ENCODE measurements at places on chromosomes 6 and 20.

DNA sequence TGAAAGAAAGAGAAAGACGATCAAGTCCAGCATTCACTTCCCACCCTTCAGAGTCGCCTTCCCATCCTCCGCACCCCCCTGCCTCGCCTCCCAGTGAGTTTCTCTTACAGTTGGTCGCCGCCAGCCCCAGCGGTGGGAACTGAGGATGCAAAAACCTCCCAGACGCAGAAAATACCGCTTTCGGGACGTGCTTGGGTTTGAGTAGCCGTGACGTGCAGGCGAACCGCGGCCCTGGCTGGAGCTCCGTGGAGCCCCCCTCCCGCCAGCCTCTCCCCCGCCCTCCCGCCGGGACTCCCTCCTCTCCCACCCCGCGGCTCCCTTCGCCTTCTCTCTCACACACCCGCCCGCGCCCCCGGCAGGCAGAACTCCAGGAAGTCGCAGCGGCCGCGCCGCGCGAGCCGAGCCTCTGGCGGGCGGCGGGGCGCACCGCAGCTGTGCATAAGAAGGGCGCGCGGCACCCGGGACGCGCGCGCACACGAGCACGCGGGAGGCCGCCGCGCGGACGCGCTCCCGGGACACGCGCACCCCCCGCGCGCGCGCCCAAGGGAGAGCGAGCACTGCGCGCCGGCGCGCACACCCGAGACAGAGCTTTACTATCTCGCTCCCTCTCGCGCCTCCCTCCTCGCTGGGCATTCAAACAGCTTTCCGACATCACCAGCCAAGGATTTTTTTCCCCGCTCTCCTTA is at the start of gene ADGRB3:
TSS of gene ADGRB3 (plus strand) at position 557 of the 686 bp plus-strand sequence. CDS start 3,394 bp downstream, outside the sequence.
- H3K27me3 ChIP-seq: peaks cover 7% of the 10 kb centered on the region
- no peaks in the 10 kb centered on the region for H3K36me3 ChIP-seq
- H3K4me3 ChIP-seq: peak within 1 kb of the TSS; percentile 32
- H3K27ac ChIP-seq: no peak within 1 kb of the TSS
- H3K4me1 ChIP-seq: peaks cover 5% of the 10 kb centered on the region
- DNase-seq: peak; percentile 8

GRCh38 chr6:78830805-78831204 is 36.5 kb upstream of the IRAK1BP1 start:
- no peaks in the 10 kb centered on the region for H3K36me3 ChIP-seq
- H3K27ac ChIP-seq: no peak overlapping the region
- H3K4me1 ChIP-seq: no peaks in the 10 kb centered on the region
- no peak overlapping the region for H3K4me3 ChIP-seq

GRCh38 chr6:1240766-1241318 is 71.1 kb upstream of the FOXQ1 start:
- no peaks in the 10 kb centered on the region for H3K27me3 ChIP-seq
- H3K4me1 ChIP-seq: no peaks in the 10 kb centered on the region
- no peak for DNase-seq
- H3K4me3 ChIP-seq: no peak overlapping the region
- no peaks in the 10 kb centered on the region for H3K36me3 ChIP-seq

- no peak overlapping the region for H3K4me3 ChIP-seq
- H3K36me3 ChIP-seq: no peaks in the 10 kb centered on the region
- no peak for DNase-seq
- H3K27ac ChIP-seq: no peak overlapping the region
Measured at GRCh38 chr20:56001106-56001785, 4.1 kb downstream of the CBLN4 start.

DNA sequence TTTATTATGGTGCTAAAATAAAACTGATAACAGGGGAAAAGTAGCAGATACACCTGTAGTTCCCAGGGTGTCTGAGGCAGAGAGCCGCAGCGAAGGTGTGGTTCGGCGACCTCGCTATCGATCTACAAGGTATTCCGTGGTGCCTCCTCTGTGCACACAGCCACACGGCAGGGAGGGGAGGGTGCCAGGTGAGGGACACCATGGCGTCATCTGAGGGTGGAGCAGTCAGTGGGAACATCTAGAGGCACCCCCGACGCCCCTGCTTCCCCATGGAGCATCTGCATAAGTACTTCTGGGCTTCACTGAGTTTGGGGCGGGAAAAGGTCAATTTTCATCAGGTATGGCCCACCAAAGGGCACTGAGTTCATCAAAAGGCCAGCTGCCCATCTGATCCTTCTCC is 243.3 kb downstream of the TAF4 start:
- H3K4me1 ChIP-seq: no peaks in the 10 kb centered on the region
- H3K27ac ChIP-seq: no peak overlapping the region
- H3K27me3 ChIP-seq: peaks cover 13% of the 10 kb centered on the region
- no peak for DNase-seq

DNA sequence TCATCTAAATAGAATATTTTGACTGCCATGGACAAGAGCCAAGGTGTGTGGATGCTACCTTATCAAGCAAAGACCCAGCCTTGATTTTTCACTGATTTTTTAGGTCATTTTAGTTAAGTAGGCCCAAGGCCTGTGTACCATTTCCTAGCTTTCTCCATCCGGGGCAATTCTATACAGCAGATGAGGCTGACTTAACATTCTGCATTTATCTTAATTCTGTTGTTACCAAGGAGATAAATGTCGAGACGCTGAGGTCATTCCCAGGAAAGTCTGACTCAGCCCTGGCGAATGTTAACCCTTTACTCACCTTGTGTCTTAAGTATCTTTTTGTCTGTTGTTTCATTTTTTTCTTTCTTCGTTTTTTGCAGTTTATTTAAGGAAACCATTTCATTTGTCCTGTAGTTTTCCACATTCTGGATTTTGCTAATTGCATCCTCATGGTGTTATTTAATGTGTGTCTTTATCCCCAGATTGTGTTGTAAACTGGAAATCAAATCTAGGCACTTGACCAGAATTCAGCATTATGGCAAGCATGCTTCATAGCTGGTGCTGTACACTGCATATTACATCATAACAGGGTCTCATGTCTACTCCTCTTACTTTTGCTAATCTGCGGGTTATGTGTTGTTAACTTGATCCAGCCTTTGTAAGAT is 277.0 kb downstream of the CDKAL1 start:
- H3K36me3 ChIP-seq: no peaks in the 10 kb centered on the region
- H3K4me1 ChIP-seq: no peaks in the 10 kb centered on the region
- DNase-seq: no peak

- H3K36me3 ChIP-seq: no peaks in the 10 kb centered on the region
- H3K27ac ChIP-seq: no peak overlapping the region
- H3K27me3 ChIP-seq: no peaks in the 10 kb centered on the region
- no peak overlapping the region for H3K4me3 ChIP-seq
- no peaks in the 10 kb centered on the region for H3K4me1 ChIP-seq
Measured at GRCh38 chr6:32212076-32212760, 11.6 kb downstream of the NOTCH4 start.

GRCh38 chr6:71642120-71642519 is 244.2 kb upstream of the RIMS1 start:
- H3K4me3 ChIP-seq: no peak overlapping the region
- H3K36me3 ChIP-seq: no peaks in the 10 kb centered on the region
- H3K27ac ChIP-seq: no peak overlapping the region
- no peak for DNase-seq

DNA sequence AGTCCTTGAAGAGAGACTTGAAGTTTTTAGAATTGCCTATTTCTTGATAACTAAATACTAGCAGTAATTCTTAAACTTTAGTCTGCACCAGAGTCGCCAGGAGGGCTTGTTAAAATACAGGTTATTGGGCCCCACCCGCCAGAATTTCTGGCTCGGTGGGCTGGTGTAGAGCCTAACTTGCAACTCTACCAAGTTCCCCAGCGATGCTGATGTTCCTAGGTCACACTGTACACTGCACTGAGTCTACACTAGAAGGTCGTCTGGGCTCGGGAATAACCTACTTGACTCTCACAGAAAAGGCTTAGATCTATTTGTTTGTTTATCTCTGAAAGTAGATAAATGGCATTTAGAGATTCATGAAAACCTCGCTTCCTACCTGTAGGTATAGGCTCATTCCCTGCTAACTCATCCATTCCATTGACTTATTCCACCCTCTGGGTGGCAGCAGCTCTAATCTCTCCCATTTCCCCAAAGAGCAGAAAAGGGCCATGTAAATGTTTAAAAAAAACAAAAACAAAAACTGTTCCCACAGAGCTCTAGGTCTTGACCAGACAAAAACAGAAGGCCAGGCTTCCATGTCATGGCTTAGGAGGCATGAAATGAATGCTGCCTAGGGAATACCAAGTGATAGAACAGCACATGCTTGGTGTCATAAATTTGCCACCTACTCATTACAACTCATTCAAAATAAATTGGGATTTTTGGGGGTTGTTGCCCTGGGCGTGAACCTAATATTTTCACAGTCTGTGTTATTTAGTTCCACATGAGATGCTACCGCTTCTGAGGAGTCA is 292.1 kb downstream of the ADGB start:
- DNase-seq: no peak
- no peaks in the 10 kb centered on the region for H3K27me3 ChIP-seq
- no peaks in the 10 kb centered on the region for H3K36me3 ChIP-seq
- H3K27ac ChIP-seq: no peak overlapping the region

GRCh38 chr6:37129566-37129965 is 40.4 kb upstream of the PIM1 start:
- H3K4me3 ChIP-seq: no peak overlapping the region
- no peaks in the 10 kb centered on the region for H3K36me3 ChIP-seq
- no peaks in the 10 kb centered on the region for H3K27me3 ChIP-seq
- peaks cover 12% of the 10 kb centered on the region for H3K4me1 ChIP-seq

- no peaks in the 10 kb centered on the region for H3K27me3 ChIP-seq
- H3K4me1 ChIP-seq: no peaks in the 10 kb centered on the region
- H3K4me3 ChIP-seq: no peak overlapping the region
- H3K27ac ChIP-seq: no peak overlapping the region
- no peaks in the 10 kb centered on the region for H3K36me3 ChIP-seq
Measured at GRCh38 chr6:154580397-154581135, 70.1 kb upstream of the CNKSR3 start.

DNA sequence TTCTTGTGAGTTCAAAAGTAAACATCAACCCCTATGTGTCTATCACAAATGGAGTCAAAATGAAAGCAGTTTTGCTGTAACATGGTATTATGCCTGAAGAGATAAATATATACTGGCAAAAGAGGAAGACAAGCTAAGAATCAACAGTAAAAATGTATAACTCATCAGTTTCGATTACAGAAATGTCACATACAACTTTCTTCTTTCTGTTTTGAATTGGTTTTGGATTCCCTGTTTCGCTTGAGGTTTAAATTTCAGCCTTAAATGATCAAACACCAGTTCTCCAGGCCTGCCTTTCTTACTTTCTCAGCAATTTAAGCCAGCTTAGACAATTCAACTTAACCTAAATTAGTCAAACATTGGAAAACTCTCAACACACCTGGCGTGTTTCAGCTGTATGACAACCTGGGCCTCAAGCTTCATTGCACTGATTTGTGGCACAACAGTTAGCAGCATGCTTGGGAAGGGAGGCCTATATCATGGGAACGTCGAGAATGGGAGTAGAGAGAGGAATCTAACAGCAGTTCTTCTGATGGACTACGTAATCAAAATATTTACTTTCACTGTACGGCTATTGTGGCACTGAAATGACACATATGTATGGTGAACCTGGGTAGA is 51.9 kb upstream of the MARCKS start:
- H3K4me3 ChIP-seq: no peak overlapping the region
- no peaks in the 10 kb centered on the region for H3K27me3 ChIP-seq
- no peaks in the 10 kb centered on the region for H3K4me1 ChIP-seq
- DNase-seq: no peak
- no peak overlapping the region for H3K27ac ChIP-seq
- H3K36me3 ChIP-seq: no peaks in the 10 kb centered on the region

GRCh38 chr6:38171997-38172738 is 352.6 kb downstream of the ZFAND3 start:
- H3K4me3 ChIP-seq: no peak overlapping the region
- DNase-seq: no peak
- no peaks in the 10 kb centered on the region for H3K27me3 ChIP-seq
- H3K4me1 ChIP-seq: no peaks in the 10 kb centered on the region

DNA sequence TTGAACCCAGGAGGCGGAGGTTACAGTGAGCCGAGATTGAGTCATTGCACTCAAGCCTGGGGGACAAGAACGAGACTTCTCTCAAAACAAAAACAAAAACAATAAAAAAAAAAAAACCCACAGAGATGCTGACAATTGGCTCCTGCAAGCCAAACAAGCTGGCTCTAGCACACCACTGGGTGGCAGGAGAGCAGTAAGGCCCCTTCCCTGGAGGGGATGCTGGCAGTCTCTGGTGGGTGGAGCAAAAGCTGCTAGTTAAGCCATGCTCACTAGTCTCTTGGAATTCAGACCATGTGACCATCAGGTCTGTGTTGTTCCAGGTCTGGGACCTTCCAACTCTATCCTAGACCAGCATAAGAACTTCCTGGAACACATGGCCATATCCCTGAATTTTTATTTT is 18.9 kb upstream of the DSN1 start:
- no peaks in the 10 kb centered on the region for H3K27me3 ChIP-seq
- H3K4me1 ChIP-seq: no peaks in the 10 kb centered on the region
- no peak overlapping the region for H3K4me3 ChIP-seq
- H3K36me3 ChIP-seq: no peaks in the 10 kb centered on the region

DNA sequence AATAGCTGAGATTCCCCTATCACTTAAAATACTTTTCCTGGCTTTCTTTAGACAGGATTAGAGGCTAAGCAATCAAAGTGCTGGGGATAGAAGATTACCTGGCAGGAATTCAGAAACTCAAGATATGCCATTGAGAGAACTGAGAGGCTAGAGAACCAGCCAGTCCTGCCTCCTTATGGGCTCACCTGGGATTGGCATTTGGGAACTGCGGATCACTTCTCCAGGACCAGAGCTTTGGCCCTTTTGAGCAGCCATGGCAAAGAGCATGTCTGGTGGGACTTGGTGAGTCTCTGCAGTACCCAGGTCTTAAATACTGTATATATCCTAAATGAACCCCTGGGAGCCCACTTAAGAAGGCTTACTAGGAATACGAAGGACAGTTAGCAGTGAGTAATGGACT is 399.1 kb downstream of the BTBD3 start:
- H3K36me3 ChIP-seq: no peaks in the 10 kb centered on the region
- DNase-seq: no peak
- H3K27me3 ChIP-seq: no peaks in the 10 kb centered on the region
- no peak overlapping the region for H3K4me3 ChIP-seq
- no peak overlapping the region for H3K27ac ChIP-seq
- no peaks in the 10 kb centered on the region for H3K4me1 ChIP-seq

DNA sequence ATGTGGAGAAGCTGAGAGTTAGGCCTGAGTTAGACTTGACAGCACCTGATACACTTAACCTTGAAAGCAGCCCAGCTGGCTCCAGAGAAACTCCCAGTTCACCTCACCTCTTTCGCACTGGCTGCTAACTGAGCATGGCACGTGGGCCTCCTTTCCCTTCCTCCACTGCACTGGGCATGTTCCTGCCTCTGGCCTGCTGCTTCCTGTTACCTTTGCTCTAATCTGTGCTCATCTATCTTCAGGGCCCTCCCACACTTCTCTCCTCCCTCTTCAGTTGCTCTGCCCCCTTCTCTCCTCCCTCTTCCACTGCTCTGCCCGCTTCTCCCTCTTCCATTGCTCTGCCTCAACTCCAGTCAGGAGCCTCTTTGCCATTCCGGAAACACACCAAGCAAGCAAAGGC is 13.7 kb upstream of the UBE2V1 start:
- no peak overlapping the region for H3K4me3 ChIP-seq
- DNase-seq: no peak
- H3K36me3 ChIP-seq: peaks cover 65% of the 10 kb centered on the region
- no peaks in the 10 kb centered on the region for H3K4me1 ChIP-seq

Measured in T-cell (primary cell).